ENCODE measurements at places on chromosomes 11 and 22. TPM values are rescaled to one million over a fixed set of nuclear protein-coding genes. Genes with fewer than 3 reads are reported as not detected.

The NDUFC2 gene
- total RNA-seq: 53.7 TPM

GRCh38 chr11:14273895-14274294, 85.1 kb downstream of the RRAS2 start:
- no peaks in the 10 kb centered on the region for H3K27me3 ChIP-seq
- no peaks in the 10 kb centered on the region for H3K36me3 ChIP-seq
- H3K27ac ChIP-seq: no peak overlapping the region
- no peak for DNase-seq
- no peaks in the 10 kb centered on the region for H3K4me1 ChIP-seq
- no peak overlapping the region for H3K4me3 ChIP-seq

The FGF4 gene
- total RNA-seq: not detected

GRCh38 chr11:10601837-10602236, 33.4 kb upstream of the LYVE1 start:
- H3K27me3 ChIP-seq: no peaks in the 10 kb centered on the region
- no peak for DNase-seq
- H3K4me1 ChIP-seq: no peaks in the 10 kb centered on the region
- H3K4me3 ChIP-seq: no peak overlapping the region

DNA sequence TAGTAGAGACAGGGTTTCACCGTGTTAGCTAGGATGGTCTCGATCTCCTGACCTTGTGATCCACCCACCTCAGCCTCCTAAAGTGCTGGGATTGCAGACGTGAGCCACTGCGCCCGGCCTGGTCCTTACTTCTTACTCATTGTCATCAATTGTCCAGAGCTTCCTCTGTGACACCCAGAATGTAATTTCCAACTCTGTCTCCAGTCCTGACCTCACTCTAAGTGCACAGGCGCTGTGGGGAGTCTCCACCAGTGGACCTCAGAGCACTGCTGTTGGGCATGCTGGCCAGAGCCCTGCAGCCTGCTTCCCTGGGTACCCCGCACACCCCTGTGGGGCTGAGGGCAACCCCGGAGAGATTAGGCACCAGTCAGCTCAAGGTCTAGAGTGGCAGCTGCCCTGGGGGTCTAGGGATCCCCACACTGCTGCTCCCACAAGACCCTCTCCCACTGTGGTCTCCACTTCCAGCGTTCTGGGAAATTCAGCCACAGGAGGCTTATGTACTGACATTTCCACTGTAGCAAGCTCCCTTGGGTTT, 1140.3 kb downstream of the TBC1D22A start:
- no peak overlapping the region for H3K27ac ChIP-seq
- H3K27me3 ChIP-seq: no peaks in the 10 kb centered on the region
- H3K4me1 ChIP-seq: no peaks in the 10 kb centered on the region
- H3K4me3 ChIP-seq: no peak overlapping the region

- peaks cover 2% of the 10 kb centered on the region for H3K36me3 ChIP-seq
- H3K4me1 ChIP-seq: no peaks in the 10 kb centered on the region
- no peaks in the 10 kb centered on the region for H3K27me3 ChIP-seq
- no peak overlapping the region for H3K4me3 ChIP-seq
- H3K27ac ChIP-seq: no peak overlapping the region
Observed at GRCh38 chr22:17830043-17830961, 56.0 kb upstream of the BID start.
